ENCODE measurements at places on chromosomes 3 and 15.

GRCh38 chr3:70992131-70992530, 591.4 kb downstream of the FOXP1 start:
- no peak for DNase-seq

DNA sequence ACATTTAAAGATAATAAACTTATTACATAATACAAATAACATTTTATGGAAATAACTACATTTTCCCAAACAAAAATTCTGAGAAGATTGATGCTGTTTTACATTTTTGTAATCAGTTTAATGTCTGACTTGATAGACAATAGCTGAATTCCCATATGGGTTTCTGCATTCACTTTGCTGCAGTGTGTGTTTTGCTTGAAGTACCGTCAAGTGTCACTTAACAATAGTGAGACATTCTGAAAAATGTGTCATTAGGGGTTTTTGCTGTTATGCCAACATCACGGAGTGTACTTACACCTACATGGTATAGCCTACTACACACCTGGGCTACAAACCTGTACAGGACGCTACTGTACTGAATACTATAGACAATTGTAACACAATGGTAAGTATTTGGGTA, 57.5 kb downstream of the USF3 start:
- DNase-seq = no peak

DNA sequence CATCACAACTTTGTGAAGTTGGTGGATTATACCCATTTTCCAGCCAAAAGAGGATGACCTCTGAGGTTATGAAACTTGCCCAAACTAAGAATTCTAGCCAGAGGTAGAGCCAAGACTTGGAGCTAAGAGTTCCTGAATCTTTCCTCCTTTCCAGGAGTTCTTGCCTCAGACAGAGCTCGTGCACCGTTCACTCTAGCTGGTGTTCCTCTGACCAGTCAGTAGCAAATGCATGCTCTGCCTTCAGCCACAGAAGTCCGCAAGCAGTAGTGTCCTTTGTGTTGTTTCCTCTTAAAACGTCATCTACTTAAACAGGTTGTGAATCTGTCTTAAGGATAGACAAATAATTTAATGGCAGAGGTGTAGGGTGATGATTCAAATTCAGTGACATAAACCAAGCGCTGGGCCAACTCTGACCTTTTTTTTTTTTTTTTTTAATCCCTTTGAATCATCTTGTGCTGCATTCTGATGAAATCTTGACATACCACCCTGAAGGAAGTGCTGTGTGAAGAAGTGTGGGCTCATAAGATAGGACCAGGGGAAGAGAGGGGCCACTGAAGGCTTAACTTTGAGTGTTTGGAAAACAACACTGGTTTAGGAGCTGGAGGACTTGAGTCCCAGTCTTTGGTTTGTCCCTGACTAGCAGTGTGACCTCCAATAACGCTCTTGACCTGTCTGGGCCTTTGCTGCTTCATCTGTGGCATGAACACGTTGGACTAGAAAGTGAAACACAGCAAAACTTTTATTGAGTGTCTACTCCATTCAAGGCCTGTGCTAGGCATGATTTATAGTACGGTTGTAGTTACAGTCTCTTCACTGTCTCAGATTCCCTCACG, 53.4 kb downstream of the ITPR1 start:
- no peak for DNase-seq

GRCh38 chr3:116064646-116065045, 380.6 kb downstream of the LSAMP start:
- DNase-seq = no peak

DNA sequence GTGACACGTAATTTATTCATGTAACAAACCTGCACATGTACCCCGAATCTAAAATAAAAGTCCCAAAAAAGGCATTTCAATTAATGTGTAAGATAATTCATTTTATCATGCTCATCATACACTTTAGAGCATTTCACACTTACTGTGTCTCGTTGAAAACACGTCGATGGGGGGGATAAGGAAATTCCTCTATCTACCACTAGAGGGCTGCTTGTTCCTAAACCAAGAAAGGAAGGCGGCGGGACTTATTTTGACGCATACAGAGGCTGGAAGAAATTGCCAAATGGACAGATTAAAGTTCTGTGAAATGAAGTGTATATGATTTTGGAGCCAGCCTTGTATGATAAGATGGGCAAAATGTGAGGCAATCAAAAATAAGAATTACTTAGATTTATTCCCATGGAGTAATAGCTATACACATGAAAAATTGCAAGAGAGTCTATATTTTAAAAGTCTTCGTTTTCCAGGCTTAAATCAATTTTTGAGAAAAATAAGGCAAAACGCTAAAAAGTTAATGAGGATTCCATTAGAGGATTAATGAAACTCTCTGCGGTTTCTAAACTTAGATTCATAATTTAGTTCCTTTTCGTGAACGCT, 346.8 kb downstream of the CNTN3 start:
- DNase-seq = no peak

GRCh38 chr3:172186607-172187006, 147.2 kb downstream of the FNDC3B start:
- no peak for DNase-seq

DNA sequence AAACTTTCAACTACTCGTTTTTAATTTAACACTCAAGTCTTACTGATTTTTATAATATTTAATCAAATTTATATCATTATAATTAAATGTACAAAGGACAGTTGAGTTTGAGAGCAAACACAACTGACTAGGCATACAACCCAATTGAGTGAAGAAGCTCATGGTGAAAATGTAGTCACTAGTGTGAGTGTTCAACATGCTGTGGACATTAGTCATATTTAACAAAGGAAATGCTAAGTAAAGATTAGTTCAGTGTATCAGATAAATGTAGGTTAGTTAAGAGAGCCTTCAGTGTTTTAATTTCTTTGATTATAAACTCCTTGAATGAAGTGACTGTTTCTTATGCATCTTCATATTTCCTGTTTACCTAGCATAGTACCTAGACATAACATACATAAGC, 444.2 kb upstream of the GOLIM4 start:
- DNase-seq = no peak

- DNase-seq = no peak
Measured at GRCh38 chr3:72189339-72189738, 404.4 kb upstream of the PROK2 start.

- no peak for DNase-seq
Measured at GRCh38 chr3:156356537-156357363, 198.2 kb downstream of the SSR3 start.

Measured in HTR-8/SVneo (cell line).